ENCODE measurements at places on chromosomes 3 and 15. TPM values are rescaled to one million over a fixed set of nuclear protein-coding genes. Genes with fewer than 3 reads are reported as not detected.

GRCh38 chr15:50940506-50940905 lies 32.0 kb downstream of the AP4E1 start:
- DNase-seq: no peak
- peak overlapping the region; percentile 74 for H3K27ac ChIP-seq
- H3K27me3 ChIP-seq: no peaks in the 10 kb centered on the region
- peaks cover 21% of the 10 kb centered on the region for H3K36me3 ChIP-seq
- no peak overlapping the region for H3K4me3 ChIP-seq

DNA sequence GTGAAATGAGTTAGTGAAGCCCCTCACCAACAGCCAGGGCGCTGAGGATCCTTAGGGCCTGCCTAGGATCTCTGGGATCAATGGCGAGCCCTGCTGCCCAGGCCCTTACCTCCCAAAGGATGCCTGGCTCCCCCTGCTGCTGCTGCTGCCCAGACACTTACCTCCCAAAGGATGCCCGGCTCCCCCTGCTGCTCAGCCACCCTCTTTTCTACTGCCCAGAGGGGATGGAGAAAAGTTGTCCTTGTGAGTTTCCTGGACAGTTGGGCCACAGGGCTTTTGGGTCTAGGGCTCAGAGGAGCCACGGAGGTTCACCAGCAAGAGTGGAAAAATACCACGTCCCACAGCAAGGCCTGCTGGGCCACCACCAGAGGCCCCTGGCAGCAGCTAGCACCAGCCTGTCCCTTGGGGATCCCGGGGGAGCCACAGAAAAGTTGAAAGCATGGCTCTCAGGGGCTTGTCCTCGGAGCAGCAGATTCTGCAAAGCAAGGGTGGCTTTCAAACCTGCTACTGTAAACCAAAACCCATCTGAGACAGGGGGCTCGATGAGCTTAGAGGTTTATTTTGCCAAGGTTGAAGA lies 59.4 kb downstream of the SLC6A6 start:
- H3K36me3 ChIP-seq: peaks cover 8% of the 10 kb centered on the region
- H3K4me3 ChIP-seq: no peak overlapping the region
- H3K27ac ChIP-seq: peak overlapping the region; percentile 54
- H3K4me1 ChIP-seq: peaks cover 28% of the 10 kb centered on the region

The SEMA5B gene
- total RNA-seq: 68.4 TPM

The MLH1 gene
- total RNA-seq: 32.6 TPM

DNA sequence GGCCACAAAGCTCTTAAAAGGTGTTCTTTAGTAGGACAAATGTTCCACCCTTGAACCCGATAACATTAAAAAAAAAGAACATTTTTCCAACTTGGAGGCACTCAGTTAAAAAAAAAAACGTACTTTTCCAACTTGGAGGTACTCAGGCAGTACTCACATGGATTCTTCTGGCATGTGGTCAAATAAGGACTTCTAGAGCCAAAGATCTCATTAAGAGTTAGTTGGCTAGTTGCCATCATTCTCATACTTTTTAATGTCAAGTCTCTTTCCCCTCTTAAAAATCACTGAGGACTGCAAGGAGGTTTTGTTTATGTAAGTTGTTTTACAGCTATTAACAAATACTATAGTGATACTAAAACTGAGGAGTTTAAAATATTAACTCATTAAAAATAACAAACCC lies 101.0 kb downstream of the CADPS start:
- no peaks in the 10 kb centered on the region for H3K36me3 ChIP-seq
- no peak for DNase-seq
- H3K27me3 ChIP-seq: peaks cover 19% of the 10 kb centered on the region
- H3K4me3 ChIP-seq: no peak overlapping the region
- H3K4me1 ChIP-seq: no peaks in the 10 kb centered on the region
- H3K27ac ChIP-seq: no peak overlapping the region

- no peak for DNase-seq
- H3K27me3 ChIP-seq: no peaks in the 10 kb centered on the region
Measured at GRCh38 chr3:197782230-197782629, 8.8 kb upstream of the LRCH3 start.

The GPR62 gene
- 0.19 TPM for total RNA-seq

- no peak overlapping the region for H3K4me3 ChIP-seq
- peaks cover 91% of the 10 kb centered on the region for H3K4me1 ChIP-seq
- H3K36me3 ChIP-seq: peaks cover 70% of the 10 kb centered on the region
Measured at GRCh38 chr3:99704417-99704816, 66.0 kb downstream of the COL8A1 start.

The EMC7 gene
- 88.6 TPM for total RNA-seq

The NR1I2 gene
- total RNA-seq: not detected

The SORD gene
- 10.7 TPM for total RNA-seq

DNA sequence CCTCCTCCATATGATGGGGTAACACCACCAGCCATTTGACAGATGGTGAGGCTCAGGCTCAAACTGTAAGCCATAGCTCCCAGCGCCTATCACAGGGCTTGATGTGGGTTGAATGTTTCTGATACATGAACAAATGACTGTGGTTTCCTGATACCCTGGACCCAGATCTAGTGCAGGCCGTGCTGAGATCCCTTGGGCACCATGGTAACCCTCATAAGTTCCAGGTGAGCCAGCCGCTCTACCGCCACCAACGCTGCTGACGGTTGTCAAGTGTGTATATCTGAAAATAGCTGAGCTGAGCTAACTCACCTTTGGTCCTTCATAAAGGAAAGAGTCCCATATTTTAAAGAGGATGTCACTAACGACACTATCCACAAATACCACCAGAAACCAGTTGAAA lies 74.5 kb downstream of the TBC1D2B start:
- H3K27ac ChIP-seq: no peak overlapping the region
- no peaks in the 10 kb centered on the region for H3K27me3 ChIP-seq
- peaks cover 33% of the 10 kb centered on the region for H3K4me1 ChIP-seq
- H3K4me3 ChIP-seq: no peak overlapping the region
- H3K36me3 ChIP-seq: peaks cover 43% of the 10 kb centered on the region

The B3GALNT1 gene
- 22.0 TPM for total RNA-seq

The MRAS gene
- total RNA-seq: 68.4 TPM

DNA sequence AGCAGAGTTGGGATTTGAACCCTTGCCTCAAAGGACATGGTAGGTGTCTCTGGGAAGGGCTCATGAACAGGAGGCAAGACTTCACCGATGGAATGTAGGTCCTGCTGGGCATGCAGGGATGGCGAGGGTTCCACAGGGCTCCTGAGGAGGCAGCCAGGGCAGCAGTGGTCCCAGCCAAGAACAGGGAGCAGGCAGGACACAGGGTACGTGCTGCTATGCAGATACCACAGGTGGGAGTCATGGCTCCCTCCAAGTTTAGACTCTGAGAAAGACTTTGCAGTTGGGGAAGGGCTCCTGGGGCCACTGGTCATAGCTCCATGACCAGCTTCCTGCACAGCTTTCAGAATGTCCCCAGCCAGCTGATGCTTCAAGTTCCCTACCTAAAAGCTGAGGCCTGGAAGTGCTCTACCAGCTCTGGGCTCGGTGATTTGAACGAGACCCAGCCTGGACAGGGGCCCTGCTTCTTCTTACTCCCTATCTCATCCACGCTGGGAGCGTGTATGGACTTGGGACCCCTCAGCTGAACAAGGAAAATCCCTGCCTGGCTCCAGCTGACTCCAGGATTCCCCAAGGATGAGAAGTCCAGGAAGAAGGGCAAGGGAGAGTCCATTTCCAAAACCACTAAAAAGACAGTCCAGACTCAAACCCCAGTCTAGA lies 747 bp downstream of the MYL3 start:
- H3K4me1 ChIP-seq: peaks cover 2% of the 10 kb centered on the region
- H3K27me3 ChIP-seq: peaks cover 20% of the 10 kb centered on the region
- no peak overlapping the region for H3K27ac ChIP-seq
- peak; percentile 58 for DNase-seq
- H3K4me3 ChIP-seq: no peak overlapping the region
- H3K36me3 ChIP-seq: no peaks in the 10 kb centered on the region

The GHSR gene
- total RNA-seq: not detected

DNA sequence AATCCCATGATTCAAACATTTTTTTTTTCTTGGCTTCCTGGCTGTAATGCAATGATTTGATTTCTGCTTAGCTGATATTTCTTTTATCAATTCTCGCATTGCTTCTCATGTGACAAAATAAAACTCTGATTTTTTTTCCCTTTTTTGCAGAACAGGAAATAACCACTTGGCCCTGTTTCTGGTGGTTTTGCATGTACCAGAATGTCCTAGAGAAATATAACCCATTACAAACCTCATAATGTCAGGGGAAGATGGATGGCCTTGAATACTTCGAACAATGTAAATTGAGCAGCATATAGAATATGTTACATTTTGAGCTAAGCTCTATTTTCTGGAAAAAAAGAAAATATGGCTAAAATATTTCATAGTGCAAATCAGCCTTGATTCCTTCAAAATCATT lies 275.6 kb downstream of the RAP2B start:
- H3K27ac ChIP-seq: no peak overlapping the region
- peaks cover 2% of the 10 kb centered on the region for H3K4me1 ChIP-seq
- H3K4me3 ChIP-seq: no peak overlapping the region
- H3K36me3 ChIP-seq: no peaks in the 10 kb centered on the region

DNA sequence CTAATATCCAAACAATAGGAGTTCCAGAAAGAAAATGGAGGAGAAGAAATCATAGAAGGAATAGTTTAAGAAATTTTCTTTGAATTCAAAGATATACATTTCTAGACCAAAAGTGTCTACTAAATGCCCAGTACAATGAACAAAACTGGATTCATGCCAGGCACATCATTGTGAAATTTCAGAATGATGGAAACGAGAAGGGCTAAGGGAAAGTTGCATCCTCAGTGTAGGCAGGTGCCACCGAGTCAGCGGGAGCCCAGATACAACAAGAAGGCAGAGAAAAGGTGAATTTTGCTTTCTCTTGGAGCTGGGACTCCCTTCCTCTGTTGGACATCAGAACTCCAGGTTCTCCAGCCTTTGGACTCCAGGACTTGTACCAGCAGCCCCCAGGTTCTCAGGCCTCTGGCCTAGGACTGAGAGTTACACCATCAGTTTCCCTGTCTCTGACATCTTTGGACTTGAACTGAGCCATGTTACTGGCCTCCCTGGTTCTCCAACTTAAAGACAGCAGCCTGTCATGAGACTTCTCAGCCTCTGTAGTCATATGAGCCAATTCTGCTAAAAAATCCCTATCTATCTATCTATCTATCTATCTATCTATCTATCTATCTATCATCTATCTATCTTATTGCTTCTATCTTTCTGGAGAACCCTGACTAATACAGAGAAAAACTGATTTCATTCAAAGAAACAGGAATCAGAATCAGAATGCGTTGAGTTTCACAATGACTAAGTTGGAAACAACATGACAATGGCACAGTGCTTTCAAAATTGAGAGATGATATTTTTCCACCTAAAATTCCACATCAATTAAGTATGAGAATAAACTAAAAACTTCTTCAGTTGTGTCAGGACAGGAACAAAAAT lies 207.7 kb downstream of the FAM43A start:
- peaks cover 8% of the 10 kb centered on the region for H3K36me3 ChIP-seq
- DNase-seq: no peak
- H3K4me3 ChIP-seq: no peak overlapping the region
- H3K4me1 ChIP-seq: no peaks in the 10 kb centered on the region
- peaks cover 4% of the 10 kb centered on the region for H3K27me3 ChIP-seq
- no peak overlapping the region for H3K27ac ChIP-seq

GRCh38 chr3:15683253-15683652 lies 81.7 kb downstream of the BTD start:
- H3K4me1 ChIP-seq: peaks cover 27% of the 10 kb centered on the region
- H3K27ac ChIP-seq: peak overlapping the region; percentile 72
- H3K27me3 ChIP-seq: no peaks in the 10 kb centered on the region
- H3K36me3 ChIP-seq: peaks cover 21% of the 10 kb centered on the region
- DNase-seq: no peak

GRCh38 chr15:73927003-73927475 lies 777 bp downstream of the LOXL1 start:
- H3K36me3 ChIP-seq: peaks cover 5% of the 10 kb centered on the region
- peaks cover 80% of the 10 kb centered on the region for H3K4me1 ChIP-seq
- no peak overlapping the region for H3K27ac ChIP-seq
- no peaks in the 10 kb centered on the region for H3K27me3 ChIP-seq
- DNase-seq: no peak

DNA sequence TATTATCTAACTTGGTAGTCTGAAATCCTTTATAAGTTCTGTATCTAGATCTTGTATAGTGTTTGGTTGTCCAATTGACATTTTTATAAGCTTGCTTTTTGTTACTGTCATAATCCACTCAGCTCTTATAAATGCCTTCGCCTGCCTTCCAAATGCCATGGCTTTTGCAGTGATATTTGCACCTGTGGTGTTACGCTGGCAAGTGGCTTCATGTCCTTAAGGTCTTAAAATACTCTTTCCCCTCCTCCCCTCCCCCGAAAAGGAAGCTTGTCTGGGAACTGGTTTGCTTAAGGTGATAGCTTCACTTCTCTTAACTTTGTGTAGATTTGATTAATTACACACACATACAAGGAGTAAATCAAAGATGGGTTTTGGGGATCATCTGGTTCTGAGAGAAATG lies 62.0 kb downstream of the ABHD2 start:
- DNase-seq: no peak
- H3K27ac ChIP-seq: no peak overlapping the region
- no peaks in the 10 kb centered on the region for H3K27me3 ChIP-seq
- H3K36me3 ChIP-seq: peaks cover 9% of the 10 kb centered on the region
